ENCODE measurements at places on chromosomes 3 and 15. TPM values are rescaled to one million over a fixed set of nuclear protein-coding genes. Genes with fewer than 3 reads are reported as not detected.

NR1D2 gene
- total RNA-seq: 77.5 TPM

DNA sequence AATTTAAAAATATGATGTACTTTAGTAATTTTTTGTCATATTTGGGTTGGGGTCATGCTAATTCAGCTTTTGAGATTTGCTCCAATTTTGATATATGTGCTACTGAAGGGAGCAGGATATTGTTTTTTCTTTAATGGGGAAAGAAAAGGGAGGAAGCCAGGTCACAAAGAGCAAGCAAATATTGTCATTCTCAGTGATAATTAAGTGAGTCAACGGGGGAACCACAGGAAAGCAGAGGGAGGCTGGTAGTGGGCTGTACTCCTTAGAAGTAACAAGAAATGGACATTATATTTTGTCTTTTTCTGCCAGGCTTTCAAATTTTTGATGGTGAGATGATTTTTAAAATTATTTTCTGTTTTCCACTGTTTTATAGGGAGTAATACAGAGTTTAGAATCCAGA is 45.6 kb upstream of the NMD3 start:
- no peak for DNase-seq
- no peak overlapping the region for H3K4me3 ChIP-seq
- H3K27me3 ChIP-seq: no peaks in the 10 kb centered on the region
- no peaks in the 10 kb centered on the region for H3K36me3 ChIP-seq
- H3K27ac ChIP-seq: no peak overlapping the region

PEX5L gene
- total RNA-seq: 0.59 TPM

DNA sequence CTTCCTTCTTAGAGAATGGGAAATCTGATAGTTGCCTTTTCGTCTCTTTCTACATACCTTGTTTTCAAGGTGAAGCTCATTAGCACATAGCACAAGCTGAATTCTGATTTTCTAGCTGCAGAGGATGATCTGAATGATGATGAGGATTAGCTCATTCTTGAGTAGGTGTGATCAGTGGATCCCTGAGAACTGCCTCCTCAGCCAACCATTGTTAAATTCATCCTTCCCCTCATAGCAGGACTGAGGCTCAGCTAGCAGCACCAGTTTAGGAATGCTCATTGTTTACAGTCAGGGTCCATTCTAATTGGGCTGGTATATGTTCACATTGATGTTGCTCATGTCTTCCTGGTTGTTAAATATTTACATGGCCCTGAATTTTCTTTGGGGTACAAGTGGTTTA is 299.9 kb upstream of the MME start:
- H3K27me3 ChIP-seq: no peaks in the 10 kb centered on the region
- no peaks in the 10 kb centered on the region for H3K4me1 ChIP-seq
- no peak overlapping the region for H3K4me3 ChIP-seq
- DNase-seq: no peak
- H3K36me3 ChIP-seq: no peaks in the 10 kb centered on the region

FANCD2OS gene
- total RNA-seq: not detected
